ENCODE measurements at places on chromosomes 5 and 9.

- DNase-seq: no peak
These were observed 117.5 kb upstream of the ZNF366 start for GRCh38 chr5:72624641-72625236.

- DNase-seq: no peak
These were observed at the start of gene FCN2 for GRCh38 chr9:134880484-134881312. Gene FCN2, plus strand, starts transcription at chr9:134880810. Its CDS starts 12 bp downstream, at chr9:134880822.

DNA sequence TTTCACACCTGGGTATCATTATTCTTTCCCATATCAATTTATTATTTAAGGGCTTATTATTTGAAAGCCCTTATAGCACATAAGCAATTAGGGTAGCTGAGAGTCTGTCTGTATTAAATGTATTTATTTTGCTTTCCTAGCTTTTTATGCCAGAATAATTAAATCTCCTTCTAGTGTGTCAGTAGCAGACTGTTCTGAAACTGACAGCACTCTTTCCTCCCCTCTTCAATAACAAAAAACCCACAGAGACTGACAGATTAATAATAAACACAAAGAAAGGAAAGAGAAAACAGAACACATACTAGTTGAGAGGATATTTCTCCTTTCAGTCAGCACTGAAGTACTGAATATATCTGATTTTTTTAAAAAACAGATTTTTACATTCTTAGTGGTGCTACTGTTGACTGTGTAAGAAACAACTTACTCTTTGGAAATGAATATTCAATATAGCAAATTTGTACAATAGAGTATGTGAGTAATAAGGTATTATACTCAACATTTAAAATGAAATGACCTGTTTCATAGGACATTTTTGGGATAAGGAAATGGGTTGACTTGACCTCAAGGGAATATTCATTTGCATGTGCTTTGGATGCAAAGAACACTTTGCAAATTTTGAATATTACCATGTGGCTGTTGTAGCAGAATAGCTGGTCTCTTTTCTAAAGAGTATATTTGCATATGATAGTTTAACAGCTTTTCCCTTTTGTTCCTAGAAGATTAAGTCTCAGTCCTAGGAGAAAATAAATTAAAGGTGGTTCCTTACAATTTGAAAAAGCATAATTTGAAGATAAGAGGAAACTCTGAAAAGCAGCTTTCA is 208.3 kb downstream of the SPATA31D1 start:
- DNase-seq: no peak

DNA sequence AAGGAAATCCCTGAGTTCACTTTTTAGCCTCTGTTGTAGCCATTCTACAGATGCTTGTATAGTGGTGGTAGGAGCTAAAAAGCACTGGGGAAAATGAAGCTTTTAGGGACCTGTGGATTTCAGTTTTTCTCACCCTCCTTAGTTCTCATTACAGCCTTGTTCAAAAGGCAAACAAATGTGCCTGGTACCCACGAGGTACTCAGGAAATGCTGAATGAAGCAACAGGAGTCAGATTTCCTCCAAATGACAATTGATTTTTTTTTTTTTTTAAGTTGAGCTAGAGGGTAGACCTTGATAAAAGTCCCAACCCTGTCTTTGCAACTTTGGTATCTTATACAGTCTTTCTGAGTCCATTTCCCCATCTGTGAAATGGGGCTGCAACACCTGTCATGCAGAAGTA is 21.3 kb upstream of the TMOD1 start:
- no peak for DNase-seq

DNA sequence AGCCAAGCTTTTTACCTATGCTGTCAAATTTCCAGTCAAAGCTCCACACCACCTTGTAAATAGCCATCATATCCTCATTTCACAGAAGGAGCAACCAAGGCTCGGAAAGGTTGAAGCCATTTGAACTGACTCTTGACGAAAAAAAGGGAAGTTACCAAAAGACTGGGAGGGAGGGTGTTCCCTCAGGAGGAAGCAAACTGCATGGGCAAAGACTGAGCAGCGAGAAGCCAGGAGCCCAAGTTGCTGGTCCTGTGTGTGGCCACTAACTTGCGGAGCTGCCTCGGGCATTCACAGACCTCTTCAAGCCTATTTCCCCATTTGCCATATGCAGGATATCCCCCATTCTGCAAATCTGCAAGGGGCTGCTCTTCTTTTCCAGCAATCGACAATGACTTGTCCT is 37.4 kb downstream of the TTLL11 start:
- no peak for DNase-seq

- DNase-seq: peak; percentile 91
These were observed 5.5 kb upstream of the DBN1 start for GRCh38 chr5:177478711-177479646.

DNA sequence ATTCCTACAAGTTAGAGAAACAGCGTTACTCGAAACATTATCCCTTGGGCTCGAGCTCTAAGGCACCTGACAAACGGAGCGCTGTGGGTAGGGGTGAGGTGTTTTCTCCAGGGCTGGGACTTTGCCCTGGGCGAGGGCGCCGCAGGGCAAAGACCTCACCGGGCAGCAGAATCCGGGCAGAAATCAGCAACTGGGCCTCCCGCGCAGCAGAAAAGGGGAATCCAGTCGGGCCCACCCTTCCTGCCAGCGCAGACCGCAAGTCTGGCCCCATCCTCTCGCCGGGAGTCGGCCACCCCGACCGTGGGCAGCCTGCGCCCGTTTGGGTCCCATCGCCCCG is 430 bp upstream of the MSH3 start:
- peak; percentile 45 for DNase-seq

DNA sequence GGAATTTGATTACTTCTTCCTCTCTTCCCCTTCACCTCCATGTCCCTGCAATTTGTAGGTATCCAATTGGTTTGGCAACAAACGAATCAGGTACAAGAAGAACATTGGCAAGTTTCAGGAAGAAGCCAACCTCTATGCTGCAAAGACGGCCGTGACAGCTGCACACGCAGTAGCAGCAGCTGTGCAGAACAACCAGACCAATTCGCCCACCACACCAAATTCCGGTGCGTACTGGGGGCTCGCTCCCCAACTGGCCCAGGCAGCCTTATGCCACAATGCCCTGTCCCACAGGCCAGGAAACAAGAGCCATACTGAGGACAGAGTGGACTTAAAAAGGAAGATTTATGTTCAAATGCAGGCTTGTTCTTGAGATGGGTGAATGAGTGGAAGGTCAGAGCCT is 213.5 kb downstream of the PBX3 start:
- DNase-seq: no peak

GRCh38 chr5:54304040-54304439 is 6.3 kb downstream of the ARL15 start:
- DNase-seq: no peak

GRCh38 chr9:126420135-126420534 is 93.5 kb downstream of the MVB12B start:
- DNase-seq: no peak

- DNase-seq: no peak
These were observed 115.2 kb downstream of the CWC27 start for GRCh38 chr5:64883912-64884311.

DNA sequence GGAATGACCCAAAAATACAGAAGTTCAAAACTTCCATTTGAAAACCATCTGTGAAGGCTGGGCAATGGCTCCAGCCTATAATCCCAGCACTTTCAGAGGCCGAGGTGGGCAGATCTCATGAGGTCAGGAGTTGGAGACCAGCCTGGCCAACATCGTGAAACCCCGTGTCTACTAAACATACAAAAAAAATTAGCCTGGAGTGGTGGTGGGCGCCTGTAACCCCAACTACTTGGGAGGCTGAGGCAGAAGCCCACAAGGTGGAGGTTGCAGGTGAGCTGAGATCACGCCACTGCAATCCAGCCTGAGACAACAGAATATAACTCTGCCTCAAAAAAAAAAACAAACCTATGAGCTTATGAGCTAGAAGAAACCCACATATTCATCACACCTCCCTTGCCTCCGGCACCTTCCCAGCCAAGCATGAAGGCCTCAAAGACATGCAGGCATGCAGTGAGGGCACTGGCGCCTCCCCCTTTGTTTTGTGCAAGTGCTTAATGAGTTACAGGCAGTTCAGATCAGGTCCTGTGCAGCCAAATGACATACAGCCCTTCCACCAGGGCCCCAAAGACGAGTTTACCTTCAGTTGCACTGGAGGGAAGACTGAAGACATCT is 9.9 kb downstream of the HNRNPH1 start:
- no peak for DNase-seq

DNA sequence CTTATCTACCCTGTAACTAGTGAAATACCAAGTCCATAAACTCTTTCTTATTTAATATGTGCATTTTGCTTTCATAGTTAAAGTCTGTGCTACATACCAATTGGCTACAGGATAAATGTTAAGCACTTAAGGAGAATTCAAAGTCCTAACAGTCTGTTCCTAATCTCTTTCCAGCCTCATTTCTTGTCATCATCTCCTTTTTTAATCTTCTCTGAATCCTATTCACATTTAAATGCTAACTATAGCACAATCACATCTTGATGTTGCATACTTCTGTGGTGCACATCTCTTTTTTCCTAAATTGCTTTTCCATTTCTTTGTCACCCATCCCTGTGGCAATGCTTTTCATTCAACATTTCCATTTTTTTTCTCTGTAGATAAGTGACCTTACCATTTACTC is 996.1 kb upstream of the TYRP1 start:
- no peak for DNase-seq

- DNase-seq: peak; percentile 21
These were observed 106.6 kb downstream of the COL23A1 start for GRCh38 chr5:178483620-178484019.

GRCh38 chr5:79318935-79319614 is 83.1 kb downstream of the JMY start:
- peak; percentile 8 for DNase-seq

DNA sequence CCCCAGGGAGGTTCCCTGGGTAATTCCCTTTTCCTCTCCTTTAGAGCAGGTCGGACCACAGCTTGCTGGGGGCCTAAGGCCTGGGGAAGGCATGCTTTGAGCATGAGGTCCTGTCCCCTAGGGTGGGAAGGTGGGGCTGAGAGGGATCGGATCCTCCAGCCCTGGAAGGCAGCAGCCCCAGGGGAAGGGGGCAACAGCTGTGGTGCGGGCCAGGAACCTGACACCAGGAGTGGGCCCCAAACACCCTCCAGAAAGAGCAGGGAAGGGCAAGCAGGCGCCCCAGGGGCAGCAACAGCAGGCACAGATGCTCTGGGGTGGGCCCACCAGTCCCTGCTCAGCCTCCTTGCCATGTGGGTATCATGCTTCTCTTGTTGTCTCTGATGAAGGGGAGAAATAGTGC is 3.2 kb upstream of the CORO2A start:
- no peak for DNase-seq

DNA sequence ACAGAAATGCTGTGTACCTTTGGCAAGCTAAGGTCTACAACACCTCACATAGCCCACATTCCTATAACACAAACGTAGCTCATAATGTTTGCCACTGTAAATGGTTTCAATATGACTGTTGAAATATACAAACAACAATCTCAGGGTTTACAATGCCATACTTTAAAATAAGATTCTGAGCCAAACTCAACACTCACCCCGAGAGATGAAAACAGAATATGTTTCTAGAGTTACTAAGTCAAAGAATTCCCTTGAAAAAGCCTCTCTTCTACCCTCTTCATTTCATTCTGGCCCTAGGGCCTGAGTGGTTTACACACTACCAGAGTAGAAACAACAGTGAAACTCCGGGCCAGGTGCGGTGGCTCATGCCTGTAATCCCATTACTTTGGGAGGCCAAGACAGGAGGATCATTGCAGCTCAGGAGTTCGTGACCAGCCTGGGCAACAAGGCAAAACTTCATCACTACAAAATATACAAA is 72.6 kb downstream of the MYO10 start:
- DNase-seq: no peak

- DNase-seq: peak; percentile 11
These were observed 63.1 kb downstream of the UGCG start for GRCh38 chr9:111959468-111960359.

DNA sequence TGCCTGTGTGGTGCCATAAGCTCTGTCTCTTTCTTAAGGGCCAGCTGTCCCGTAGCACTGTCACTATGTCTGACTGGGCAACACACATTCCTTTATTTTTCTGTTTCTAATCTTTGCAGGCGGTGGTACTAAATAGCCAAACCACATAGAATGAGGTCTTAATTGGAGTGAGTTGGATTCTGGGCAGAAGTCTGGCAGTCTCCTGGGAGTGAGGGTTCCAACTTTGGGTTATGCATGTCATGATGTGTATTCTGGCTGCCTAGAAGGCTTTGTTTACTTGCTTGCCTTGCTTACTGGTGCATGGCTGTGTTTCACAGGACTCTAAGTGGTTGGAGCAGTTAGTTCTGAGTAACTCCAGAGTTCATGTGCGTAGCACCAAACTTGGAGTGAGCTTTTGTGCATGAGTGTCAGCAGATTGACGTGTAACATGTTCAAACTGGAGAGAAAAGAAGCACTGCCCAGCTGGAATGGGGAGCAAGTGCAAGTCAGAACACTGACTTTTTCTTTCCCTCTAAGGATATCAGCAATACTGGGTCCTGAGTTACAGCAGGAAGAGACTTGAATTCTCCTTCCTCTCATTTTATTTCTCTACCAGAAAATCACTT is 185.8 kb downstream of the PCSK1 start:
- DNase-seq: no peak

GRCh38 chr5:127070243-127070642 is 3.1 kb downstream of the C5orf63 start:
- DNase-seq: no peak

- no peak for DNase-seq
These were observed 560.6 kb downstream of the PRR16 start for GRCh38 chr5:121024416-121025311.

DNA sequence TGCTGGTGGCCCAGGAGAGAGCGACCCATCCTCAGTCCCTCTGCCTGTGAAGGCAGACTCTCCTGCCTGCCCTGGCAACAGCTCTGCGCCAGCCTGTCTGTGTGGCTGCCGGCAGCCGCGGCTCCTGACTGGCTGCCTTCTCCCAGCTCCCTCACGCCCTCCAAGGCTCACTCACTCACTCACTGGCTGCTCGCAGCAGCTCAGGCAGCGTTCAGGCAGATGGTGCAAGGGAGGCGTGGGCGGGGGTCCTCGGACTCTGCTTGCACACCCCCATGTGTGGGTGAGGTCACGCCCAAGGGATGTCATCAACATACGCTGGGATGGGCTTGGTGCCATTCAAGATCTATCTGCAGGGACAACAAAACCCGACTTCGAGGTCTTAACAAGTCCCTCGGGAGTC is 66.7 kb downstream of the DAB2IP start:
- DNase-seq: no peak

GRCh38 chr9:129894120-129894823 is 59.0 kb downstream of the USP20 start:
- no peak for DNase-seq
